ENCODE measurements at places on chromosomes 4 and X.

- DNase-seq, result no peak
- H3K27ac ChIP-seq, result no peak overlapping the region
- no peaks in the 10 kb centered on the region for H3K4me1 ChIP-seq
- H3K4me3 ChIP-seq, result no peak overlapping the region
These were observed 231.4 kb upstream of the MID1 start for GRCh38 chrX:10851809-10852208.

DNA sequence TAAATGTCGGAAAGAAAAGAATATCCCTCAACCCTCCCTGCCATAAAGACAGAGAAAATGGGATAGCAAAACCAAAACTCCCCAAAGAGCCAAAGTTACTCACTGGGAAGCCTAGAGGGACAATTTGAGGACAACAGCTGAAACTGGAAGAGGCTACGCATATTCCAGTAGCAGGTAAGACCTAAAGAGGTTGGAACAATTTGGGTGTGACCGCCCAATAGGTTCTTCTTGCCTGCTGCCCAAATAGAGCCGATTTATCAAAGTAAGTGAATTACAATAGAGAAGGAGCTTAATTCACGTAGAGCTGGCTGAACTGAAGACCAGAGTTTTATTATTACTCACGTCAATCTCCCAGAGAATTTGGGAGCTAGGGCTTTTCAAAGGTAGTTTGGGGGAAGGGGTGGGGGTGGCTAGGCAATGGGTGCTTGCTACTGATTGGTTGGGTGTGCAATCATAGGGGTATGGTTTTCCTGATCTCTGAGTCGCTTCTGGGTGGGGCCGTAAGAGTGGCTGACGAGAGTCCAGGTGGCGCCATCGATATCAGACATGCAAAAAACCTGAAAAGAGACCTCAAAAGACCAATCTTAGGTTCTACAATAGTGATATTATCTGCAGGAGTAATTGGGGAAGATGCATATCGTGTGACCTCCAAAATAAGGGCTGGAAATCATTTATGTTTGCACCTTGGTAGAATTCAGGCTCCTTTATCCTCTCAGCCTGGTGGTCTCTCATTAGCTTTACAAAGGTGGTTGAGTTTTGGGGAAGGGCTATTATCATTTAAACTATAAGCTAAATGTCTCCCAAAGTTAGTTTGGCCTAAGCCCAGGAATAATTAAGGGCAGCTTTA is 39.0 kb upstream of the SLC7A3 start:
- no peaks in the 10 kb centered on the region for H3K4me1 ChIP-seq
- H3K27me3 ChIP-seq, result no peaks in the 10 kb centered on the region
- no peak overlapping the region for H3K4me3 ChIP-seq
- H3K27ac ChIP-seq, result no peak overlapping the region
- H3K36me3 ChIP-seq, result no peaks in the 10 kb centered on the region

DNA sequence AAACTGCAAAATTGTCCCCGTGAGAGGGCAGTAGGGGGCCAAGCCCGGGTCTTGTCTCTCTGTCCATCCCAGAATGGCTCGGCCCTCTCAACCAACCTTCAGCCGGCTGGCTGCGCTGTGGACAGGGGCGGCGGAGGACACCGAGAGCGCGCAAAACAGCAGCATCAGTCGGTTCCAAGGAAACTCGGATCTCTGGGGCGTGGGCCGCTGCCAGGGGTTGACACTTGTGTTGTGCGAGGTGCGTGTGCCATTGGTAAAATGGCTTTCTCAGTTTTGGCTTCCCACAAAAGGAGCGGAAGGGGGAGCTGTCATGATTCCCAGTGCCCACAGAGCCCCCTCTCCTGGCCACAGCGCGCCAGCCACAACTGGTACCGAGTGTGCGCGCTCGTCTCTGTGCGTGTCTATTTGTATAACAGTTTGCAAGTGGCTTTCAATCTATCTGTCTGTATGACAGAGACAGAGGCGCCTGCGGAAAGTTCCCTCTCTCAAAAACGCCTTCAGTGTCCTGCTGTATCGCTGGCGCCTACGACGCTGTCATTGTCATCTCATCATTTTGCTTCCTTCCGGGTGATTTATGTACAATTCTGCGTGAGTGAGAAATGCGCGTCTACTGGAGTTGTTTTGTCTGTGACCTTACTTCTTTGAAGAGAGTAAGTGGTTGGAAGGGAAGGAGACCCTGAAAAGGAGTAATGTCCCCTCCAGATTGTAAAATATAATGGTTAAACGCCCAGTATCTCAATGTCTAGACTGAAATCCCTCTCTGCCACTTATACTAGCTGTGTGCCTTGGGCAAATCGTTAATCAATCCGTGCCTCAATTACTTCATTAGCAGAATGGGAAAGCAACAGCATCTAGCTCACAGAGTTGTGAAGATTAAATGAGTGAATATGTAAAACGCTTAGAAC is 1.8 kb downstream of the DKK2 start:
- no peak overlapping the region for H3K4me3 ChIP-seq
- no peak for DNase-seq
- H3K36me3 ChIP-seq, result no peaks in the 10 kb centered on the region
- H3K27me3 ChIP-seq, result peaks cover 26% of the 10 kb centered on the region

DNA sequence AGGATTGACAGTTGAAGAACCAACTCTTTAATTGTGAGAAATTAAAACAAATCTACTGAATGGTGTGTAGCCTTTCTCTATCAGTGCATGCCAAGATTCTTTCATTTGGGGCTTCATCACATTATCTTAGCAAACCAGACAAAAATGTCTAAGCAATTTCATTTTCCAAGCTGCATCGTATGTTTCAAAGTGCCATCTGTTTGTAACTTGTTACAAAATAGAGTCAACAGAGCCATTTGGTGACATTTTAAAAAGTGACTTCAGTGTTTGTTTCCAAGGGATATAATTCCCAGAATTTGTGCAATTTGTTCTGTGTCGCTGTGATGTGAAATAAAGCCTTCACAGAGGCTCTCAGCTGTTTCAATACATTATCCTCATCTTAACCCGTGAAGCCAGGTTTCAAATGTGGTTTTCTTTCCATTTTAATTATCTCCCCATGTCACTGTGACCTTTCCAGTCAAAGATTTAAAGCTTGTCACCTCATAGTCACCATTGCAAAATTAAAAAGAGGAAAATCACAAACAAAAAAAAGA is 46.0 kb upstream of the C1QTNF7 start:
- H3K4me3 ChIP-seq, result no peak overlapping the region
- DNase-seq, result no peak
- no peaks in the 10 kb centered on the region for H3K27me3 ChIP-seq

DNA sequence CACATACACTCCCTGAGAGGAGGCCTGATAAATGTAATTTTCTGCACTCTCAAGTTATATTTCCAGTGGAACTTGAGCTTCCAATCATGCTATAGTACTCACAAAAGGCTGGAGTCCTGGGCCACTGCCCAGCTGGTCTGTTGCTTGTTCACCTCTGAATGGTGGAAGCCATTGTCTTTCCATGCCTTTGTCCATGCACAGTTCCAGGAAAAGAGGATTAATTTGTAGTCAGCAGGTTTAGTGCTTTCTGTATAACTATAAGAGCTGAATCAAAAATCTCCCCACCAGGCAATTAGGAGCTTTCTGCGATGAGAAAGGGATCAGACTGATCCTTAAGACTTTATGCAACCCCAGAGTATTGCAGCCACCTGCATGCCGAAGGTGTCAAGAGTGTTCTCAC is 195.4 kb upstream of the PGRMC2 start:
- H3K4me1 ChIP-seq, result no peaks in the 10 kb centered on the region
- no peaks in the 10 kb centered on the region for H3K36me3 ChIP-seq

DNA sequence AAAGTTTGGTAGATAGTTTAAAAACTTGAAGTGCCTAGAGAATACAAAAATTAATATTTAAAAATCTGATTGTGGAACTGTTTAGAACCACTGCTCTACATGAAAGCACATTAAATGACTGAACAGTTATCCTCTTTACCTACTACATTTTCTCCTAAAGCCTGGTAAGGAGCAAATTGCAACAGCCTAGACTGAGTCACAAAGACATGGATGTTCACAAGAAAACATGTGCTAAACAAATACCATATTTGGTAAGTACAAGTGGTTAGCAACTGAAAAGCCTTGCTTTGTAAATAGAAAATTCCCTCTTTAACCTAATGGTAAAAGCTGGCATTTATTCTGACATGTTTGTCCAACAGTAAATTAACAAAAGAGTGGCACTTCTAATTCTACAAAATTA is 203.1 kb downstream of the FBXO8 start:
- H3K27me3 ChIP-seq, result no peaks in the 10 kb centered on the region
- no peak overlapping the region for H3K27ac ChIP-seq
- no peak for DNase-seq
- H3K36me3 ChIP-seq, result no peaks in the 10 kb centered on the region
- H3K4me1 ChIP-seq, result no peaks in the 10 kb centered on the region
- no peak overlapping the region for H3K4me3 ChIP-seq

DNA sequence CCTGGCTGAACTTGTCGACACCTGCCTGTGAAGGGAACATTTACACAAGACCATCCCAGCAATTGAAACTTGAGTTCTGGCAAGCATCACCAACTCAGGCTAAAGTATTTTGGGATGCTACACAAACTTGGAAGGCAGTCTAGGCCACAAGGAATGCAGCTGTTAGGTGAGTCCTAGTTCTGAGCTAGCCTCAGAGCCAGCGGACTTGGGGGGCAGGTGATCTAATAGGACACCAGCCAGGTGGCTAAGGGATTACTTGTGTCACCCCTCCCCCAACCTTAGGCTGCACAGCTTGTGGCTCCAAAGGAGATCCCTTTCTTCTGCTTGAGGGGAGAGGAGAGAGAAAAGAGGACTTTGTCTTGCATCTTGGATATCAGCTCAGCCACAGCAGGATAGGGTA is 62.3 kb upstream of the DKK2 start:
- no peak overlapping the region for H3K4me3 ChIP-seq
- no peaks in the 10 kb centered on the region for H3K4me1 ChIP-seq
- H3K27ac ChIP-seq, result no peak overlapping the region

GRCh38 chr4:121764303-121764701 is 662 bp downstream of the SMIM43 start:
- no peaks in the 10 kb centered on the region for H3K36me3 ChIP-seq
- DNase-seq, result no peak
- H3K4me1 ChIP-seq, result peaks cover 2% of the 10 kb centered on the region
- H3K27ac ChIP-seq, result no peak overlapping the region
- H3K4me3 ChIP-seq, result no peak overlapping the region

- peaks cover 4% of the 10 kb centered on the region for H3K4me1 ChIP-seq
- H3K36me3 ChIP-seq, result no peaks in the 10 kb centered on the region
- peak overlapping the region; percentile 86 for H3K27ac ChIP-seq
- H3K4me3 ChIP-seq, result no peak overlapping the region
These were observed 373.6 kb downstream of the MID1IP1 start for GRCh38 chrX:39174772-39175417.

GRCh38 chr4:160319221-160319867 is 1216.5 kb downstream of the RAPGEF2 start:
- no peaks in the 10 kb centered on the region for H3K27me3 ChIP-seq
- no peak overlapping the region for H3K4me3 ChIP-seq
- no peaks in the 10 kb centered on the region for H3K4me1 ChIP-seq

DNA sequence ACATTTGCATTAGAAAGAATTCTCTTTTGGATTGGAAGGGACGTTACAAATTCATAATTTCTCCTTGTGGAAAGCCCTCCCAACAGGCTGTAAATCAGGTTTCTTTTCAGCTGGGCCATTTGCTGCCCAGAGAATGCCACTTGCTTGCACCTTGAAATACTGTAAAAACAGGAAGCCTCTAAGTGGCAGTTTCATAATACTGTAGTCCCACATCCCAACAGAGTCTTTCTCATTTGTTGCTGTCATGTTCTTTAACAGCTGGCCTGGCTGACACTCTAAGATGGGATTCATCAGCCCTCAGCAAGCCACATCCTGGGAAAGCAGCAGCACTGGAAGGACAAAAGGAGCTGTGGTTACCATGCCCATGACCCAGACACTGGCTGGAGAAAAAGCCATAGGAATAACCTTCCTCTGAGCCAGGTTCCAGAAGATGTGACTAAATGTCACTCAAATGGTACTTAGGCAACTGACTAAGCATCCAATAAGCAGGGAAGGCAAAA is 221.9 kb upstream of the MBNL3 start:
- no peaks in the 10 kb centered on the region for H3K36me3 ChIP-seq
- H3K4me3 ChIP-seq, result no peak overlapping the region
- H3K4me1 ChIP-seq, result no peaks in the 10 kb centered on the region
- H3K27ac ChIP-seq, result no peak overlapping the region
- no peak for DNase-seq

DNA sequence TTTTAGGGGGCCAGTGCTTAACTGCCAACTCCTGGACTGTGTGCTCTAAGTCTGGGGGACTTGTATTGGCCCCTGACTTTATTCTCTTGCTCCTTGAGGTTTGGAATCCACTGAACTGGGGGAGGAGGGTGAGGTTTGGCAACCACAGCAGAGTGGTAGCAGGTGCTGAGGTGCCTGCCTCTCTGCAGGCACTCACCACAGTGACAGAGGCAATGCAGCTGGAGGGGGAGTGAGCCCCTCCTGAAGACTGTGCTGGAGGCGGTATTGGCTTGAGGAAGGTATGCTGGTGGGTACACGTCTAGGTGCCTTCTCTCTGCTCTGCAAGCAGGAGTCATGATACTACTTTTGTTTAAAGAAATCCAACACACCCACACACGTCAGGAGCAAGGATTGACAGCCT is 24.6 kb downstream of the CFAP299 start:
- no peaks in the 10 kb centered on the region for H3K27me3 ChIP-seq
- no peaks in the 10 kb centered on the region for H3K36me3 ChIP-seq
- H3K27ac ChIP-seq, result no peak overlapping the region
- no peak overlapping the region for H3K4me3 ChIP-seq
- H3K4me1 ChIP-seq, result no peaks in the 10 kb centered on the region

- H3K27ac ChIP-seq, result no peak overlapping the region
- H3K36me3 ChIP-seq, result no peaks in the 10 kb centered on the region
- no peaks in the 10 kb centered on the region for H3K4me1 ChIP-seq
- no peaks in the 10 kb centered on the region for H3K27me3 ChIP-seq
- no peak for DNase-seq
These were observed 79.6 kb downstream of the SMIM20 start for GRCh38 chr4:25993395-25994185.

DNA sequence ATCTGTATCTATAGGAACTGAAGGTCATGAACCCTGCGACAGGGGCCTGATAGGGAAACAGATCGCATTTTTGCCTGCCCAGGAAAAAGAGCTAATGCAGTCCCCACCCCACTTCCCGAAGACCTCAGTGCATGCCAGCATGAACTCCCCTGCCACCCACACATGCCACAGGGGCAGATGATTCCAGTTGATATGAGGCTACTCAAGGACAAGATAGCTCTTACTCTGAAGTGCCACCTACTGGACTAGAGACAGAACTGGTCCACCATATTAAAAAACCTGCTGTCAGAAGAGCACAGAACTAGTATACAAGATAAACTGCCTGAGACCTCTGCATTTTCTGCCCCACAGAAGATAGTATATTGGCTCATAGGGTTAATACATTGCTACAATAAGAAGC is 68.0 kb downstream of the YIPF7 start:
- H3K4me1 ChIP-seq, result no peaks in the 10 kb centered on the region
- no peaks in the 10 kb centered on the region for H3K27me3 ChIP-seq
- no peak overlapping the region for H3K27ac ChIP-seq
- H3K36me3 ChIP-seq, result no peaks in the 10 kb centered on the region
- H3K4me3 ChIP-seq, result no peak overlapping the region
